ENCODE measurements at places on chromosomes 16 and 17.
A peak's percentile ranks its signal among the peaks of the same experiment; 100 is the strongest.

DNA sequence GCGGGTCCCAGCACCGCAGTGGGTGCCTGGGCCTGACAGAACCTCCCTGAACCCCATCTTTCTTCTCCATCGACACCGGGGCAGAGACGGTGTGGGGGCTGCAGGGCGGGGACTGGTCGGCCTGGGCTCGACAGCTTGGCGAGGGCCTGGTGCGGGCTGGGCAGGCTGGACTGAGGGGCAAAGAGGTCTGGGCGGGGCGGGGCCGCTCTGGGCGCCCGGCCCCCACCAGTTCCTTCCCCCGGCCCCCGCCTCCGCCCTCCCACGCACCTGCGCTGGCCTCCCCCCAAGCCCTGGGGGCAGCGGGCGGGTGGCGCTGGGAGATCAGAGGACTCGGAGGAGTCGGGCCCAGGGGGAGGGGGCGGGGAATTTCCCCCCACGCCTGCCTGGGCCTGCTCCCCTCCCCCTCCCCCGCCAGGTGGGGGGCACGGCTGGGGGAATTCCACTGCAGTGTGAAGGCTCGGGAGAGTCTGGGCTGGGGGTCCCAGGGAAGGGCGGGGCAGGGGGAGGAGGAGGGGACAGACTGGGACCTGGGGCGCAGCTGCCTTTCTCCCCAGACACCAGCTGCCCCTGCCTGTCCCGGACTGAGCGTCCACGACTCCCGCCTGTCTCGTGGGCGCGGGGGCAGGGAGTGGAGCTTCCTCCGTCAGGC lies 877 bp upstream of the KREMEN2 start:
- peak; percentile 70 for DNase-seq

GRCh38 chr17:66715745-66716156 lies 119.2 kb upstream of the CACNG5 start:
- DNase-seq, result peak; percentile 85

- DNase-seq, result peak; percentile 57
These were observed 752 bp downstream of the EXOSC6 start for GRCh38 chr16:70250748-70251628.

DNA sequence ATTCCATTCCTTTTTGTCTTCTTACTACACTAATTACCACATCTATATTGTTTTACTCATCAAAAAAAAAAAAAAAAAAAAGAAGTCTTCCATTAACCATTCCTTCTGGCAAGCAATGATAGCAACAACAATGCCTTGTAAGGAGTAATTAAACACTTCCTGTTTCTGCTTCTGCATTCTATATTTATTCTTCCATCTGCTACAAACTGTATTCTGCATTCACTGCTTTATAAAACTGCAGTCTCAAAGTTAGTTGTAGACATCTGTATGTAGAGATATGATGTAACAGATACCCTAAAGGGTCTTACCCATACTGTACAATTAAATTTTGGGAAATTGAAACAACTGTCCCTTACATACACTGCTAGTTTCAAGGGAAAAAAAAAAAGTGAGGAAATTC lies 28.7 kb upstream of the ABCA6 start:
- DNase-seq, result peak; percentile 14

GRCh38 chr17:48363161-48363560 lies 66.9 kb downstream of the SKAP1 start:
- no peak for DNase-seq

DNA sequence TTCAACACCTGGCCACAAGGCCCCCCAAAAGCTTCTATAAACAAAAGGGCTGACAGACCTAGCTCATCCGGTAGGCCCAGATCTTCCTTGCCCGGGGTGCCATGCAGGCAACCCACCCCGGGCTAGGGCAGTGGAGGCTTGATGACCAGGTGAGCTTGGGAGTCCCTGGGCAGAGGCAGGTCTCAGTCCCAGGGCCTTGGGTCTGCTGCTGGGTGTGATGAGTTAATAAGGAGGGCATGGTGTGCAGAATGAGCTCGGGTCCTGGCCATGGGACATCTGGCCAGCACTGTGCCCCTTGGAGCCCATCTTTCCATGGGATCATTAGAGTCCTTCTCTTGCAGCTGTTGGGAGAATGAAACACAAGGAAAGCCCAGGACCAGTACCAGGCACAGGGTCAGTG lies 20.2 kb upstream of the MPRIP start:
- no peak for DNase-seq

- DNase-seq, result no peak
These were observed 1377.6 kb downstream of the CDH11 start for GRCh38 chr16:63744077-63744874.

DNA sequence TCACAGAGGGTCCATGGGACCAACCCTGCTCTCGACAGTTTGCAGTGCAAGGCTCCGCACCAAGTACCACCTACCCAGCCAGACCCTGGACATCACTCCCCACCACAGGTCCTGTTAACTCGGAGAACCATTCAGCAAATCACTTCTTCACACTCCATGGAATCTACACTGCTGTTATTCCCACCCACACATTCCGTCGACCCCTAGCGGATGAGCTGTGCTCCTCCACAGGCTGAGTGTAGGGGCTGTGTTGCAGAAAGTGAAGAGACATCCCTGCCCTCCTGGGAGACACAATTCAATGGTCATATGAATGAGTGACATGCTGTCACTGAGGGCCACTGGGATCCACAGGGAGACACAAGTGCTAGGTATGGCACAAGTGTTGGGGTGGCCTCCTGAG lies 27.5 kb downstream of the MPG start:
- DNase-seq, result no peak

DNA sequence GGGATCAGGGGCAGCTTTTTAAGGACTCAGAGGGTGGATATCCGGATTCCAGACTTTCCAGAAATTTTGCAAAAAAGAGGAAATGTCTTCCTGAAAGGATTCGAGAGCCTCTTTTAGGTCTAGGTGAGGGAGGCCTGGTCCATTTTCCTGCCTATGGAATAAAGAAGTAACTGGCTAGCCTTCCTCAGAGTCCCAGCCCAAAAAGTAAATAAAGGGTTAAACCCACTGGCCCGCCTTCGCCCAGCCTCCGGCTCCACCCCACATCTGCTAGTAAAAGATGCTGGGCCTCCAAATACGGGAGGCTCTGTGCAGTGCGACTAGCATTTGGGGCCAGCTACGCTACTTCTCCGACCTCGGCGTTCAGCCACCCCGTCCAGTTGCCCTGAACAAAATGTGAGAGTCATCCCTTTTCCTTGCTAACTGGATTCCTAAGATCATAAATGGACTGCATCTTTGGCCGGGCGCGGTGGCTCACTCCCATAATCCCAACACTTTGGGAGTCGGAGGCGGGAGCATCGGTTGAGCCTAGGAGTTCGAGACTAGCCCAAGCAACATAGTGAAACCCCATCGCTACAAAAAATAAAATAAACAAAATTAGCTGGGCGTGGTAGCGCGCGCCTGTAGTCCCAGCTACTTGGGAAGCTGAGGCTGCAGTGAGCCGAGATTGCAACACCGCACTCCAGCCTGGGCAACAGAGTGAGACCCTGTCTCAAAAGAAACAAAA lies 824 bp upstream of the MPP2 start:
- peak; percentile 65 for DNase-seq

GRCh38 chr17:44362949-44363612 lies 572 bp downstream of the FAM171A2 start:
- DNase-seq, result no peak

DNA sequence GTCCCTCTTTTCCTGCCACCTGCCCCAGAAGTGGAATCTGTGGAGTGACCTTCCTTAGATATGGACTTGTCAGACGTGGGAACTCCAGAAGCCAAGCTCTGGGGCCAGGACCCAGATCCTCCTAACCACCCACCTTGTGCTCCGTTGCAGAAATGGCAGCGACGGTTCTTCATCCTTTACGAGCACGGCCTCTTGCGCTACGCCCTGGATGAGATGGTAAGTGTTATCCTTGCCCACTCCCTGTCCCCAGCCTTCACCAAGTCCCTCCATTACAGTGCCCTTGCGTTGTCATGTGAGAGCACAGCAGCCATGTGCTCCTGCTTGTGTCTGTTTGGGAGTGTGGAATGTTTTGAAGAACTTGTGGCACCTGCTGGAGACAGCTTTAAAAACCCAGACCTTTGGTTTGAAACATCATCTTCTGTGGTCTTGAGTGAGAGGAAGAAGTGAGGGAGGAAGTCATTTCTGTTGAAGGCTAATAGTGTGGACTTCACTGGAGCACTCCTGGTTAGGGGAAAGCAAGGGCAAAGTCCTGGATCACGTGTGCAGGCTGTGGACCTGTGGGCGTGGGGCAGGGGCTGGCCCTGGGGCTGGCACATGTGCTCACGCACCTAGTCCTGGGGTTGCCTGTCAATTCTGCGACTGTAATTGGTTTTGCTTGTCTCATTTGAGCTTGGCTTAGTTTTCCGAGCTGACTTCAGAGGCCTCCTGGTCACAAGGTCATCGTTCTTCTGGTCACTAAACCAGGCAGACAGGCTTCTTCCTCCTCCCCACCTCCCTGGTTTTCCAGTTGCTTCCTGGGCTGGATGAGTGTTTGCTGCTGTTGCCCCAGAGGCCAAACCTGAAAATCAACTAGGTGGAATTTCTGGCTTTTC lies 35.8 kb downstream of the MPRIP start:
- DNase-seq, result no peak

GRCh38 chr16:75477680-75478473 lies 13.4 kb upstream of the TMEM170A start:
- DNase-seq, result peak; percentile 41

DNA sequence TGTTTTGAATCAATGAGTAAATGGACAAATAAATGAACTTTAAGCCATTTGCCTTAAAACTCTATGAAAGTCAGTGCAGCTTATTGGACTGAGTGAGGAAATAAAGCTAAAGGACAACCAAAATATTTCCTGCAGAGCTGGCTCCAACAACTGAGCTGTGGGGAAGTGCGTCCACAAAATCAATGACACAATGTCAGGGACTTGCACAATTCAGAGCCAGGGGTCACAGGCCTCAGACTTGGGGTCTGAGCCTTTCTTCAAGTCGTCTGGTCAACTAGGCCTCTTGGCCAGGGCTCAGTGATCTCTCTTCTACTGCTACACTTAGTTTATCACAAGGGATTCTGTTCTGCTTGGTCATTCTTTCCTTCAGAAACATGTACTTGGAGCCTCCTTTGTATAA lies 26.2 kb upstream of the RHBDL3 start:
- DNase-seq, result no peak

DNA sequence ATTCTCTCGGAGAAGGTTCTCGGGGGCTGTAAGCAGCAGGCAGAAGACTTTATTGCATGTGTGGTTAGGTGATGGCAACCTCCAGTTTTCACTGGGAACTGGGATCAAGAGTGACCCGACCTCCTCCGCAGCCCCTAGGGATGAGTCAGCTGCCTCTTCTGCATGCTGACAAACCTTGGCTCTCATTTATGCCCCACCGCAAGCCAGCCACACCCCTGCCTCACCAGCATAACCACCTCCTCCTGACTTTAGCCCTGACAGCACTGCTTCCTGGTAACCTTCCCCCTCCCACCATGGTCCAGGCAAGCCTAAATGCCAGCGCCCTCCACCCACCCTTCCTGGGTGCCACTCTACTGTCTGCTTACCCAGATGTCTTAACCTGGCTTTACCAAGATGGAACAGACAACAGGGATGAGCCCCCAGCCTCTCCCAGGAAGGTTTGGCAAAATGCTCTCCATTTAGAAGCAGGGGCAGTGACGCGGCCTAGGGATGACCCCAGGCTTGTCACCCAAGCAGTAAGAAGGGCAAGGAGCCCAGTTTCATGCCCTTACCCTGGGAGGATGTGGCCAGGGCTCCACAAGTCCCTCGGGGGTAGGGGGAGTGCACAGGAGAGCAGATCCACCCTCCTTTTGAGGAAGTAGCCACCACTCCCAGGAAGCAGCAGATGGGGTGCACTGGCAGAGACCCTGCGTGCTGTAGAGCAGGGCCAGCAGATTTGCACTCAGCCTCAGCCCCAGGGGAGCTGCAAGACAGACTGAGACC lies 73.5 kb downstream of the GOSR1 start:
- peak; percentile 50 for DNase-seq

- DNase-seq, result no peak
These were observed 132.3 kb upstream of the IRX3 start for GRCh38 chr16:54418903-54419302.

DNA sequence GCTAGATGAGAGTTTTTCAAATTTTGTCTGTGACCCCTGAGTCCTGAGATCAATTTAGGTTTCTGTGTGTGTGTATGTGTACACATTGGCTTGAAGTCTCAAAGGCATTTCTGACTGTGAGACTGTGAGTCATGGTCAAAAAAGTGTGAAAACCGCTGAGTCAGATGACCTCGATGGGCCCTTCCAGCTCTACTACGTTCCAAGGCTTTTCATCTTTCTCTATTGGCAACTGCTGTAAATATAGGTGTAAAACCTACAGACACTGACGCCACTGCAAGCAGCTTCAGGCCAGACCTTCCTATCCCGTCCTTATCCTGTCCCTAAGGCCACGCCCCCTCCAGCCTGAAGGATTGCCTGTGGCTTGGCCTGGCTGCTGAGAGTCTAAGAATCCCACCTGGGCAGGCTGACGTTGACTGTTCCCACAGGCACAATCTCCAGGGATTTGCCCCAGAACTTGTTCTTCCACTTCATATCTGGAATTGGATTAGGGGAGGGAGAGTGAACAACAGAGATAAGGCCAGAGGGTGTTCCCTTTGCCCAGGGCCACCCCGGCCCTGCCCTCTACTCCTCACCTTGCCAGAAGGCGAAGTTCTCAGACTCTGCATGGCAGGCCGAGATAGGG lies 11.3 kb downstream of the OSBPL7 start:
- DNase-seq, result no peak
